ENCODE measurements at places on chromosomes 2 and 18. TPM values are rescaled to one million over a fixed set of nuclear protein-coding genes. Genes with fewer than 3 reads are reported as not detected.

The ITPRIPL1 gene
- 2.6 TPM for total RNA-seq

GRCh38 chr2:9970200-9971044, 18.9 kb downstream of the GRHL1 start:
- peaks cover 58% of the 10 kb centered on the region for H3K4me1 ChIP-seq
- H3K36me3 ChIP-seq: peaks cover 15% of the 10 kb centered on the region
- H3K27me3 ChIP-seq: no peaks in the 10 kb centered on the region
- DNase-seq: no peak
- H3K27ac ChIP-seq: peak overlapping the region; percentile 87

DNA sequence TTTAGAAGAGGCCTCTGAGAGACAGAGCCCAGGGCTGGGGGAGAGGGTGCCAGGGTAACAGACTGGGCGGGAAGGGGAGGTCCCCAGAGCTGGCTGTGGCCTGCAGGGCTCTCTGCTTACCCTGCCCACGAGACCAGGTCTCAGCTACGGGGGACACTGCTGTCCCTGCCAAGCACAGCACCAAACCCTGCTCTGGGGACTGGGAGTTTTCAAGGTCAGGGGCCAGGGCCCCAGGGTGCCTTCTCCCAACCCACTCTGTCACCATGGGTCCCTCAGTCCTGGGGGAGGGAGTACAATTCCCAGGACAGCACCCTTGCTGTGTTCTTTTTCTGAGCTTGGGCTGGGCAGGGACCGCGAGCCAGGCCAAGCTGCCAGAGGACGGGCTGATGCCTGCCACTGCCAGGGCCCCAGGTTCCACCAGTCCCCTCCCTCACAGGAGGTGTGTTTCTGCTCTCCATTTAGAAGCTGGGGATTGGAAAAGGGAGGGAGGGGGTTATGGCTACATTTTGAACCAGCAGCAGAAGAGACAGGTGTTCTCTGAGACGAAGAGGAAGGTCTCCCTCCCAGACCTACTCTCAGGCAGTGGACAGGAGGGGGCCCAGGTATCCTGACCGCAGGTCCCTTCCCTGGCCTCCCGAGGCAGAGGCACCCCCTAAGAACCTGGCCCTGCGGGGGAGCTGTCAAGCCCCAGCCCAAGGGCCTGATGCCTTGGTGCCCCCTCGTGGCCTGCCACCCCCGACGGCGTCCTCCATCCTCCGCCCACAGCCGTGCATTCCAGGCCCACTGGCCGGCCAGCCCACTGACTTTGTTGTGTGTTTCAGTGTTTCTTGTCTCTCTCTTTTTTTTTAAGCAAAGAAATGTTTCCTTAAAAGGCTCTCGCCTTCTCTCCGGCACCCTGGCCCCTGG, 80.4 kb downstream of the TNS1 start:
- peaks cover 89% of the 10 kb centered on the region for H3K4me1 ChIP-seq
- peaks cover 5% of the 10 kb centered on the region for H3K36me3 ChIP-seq
- no peaks in the 10 kb centered on the region for H3K27me3 ChIP-seq
- H3K4me3 ChIP-seq: peak overlapping the region; percentile 6

DNA sequence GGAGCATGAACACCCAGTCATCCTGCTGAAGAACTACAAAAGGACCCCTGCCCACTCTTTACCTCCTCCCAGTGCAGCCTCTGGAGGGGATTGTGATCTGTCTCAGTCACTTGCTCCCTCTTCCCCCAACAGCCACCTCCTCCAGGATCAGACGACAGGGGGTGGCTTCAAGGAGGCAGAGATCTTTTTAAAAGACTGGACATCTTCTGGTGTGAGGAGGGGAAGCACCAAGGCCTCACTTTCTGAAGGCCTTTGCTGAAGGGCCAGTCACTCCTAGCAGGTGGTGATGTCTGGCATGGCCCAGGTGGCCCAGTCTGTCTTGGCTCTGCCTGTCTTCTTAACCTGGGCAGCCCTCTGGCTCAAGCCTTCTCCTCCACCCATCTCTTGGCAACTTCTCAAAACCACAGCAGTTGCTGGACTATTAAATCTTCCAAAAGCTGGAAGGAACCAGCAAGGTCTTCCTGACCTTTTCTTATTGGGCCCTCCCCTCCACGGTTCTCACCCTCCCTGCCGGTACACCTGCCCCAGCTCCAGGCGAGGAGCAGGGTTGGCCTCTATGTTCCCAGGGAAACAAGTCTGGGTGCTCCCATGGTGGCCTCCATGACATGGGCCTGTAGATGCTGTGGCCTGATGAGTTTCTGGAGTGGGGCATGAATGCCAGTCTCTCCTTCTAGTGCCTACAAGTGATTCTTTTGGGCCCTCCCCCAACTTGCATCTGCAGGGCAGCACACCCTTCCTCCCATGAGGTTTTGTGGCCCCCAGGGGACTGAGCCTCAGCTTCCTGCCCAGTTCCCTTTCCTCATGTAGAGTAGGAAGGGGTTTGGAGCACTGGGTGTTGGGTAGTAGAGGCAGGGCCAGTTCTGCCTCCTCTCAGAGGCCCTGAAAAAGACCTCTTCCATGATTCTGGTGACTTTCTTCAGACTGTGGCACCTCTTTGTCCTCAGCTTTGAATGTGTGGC, 5.0 kb upstream of the ATP6V1B1 start:
- no peaks in the 10 kb centered on the region for H3K4me1 ChIP-seq
- no peak overlapping the region for H3K27ac ChIP-seq
- H3K36me3 ChIP-seq: no peaks in the 10 kb centered on the region
- no peak for DNase-seq
- H3K4me3 ChIP-seq: no peak overlapping the region

The DOCK10 gene
- total RNA-seq: 35.4 TPM

The RNU2-63P gene
- not detected for total RNA-seq

DNA sequence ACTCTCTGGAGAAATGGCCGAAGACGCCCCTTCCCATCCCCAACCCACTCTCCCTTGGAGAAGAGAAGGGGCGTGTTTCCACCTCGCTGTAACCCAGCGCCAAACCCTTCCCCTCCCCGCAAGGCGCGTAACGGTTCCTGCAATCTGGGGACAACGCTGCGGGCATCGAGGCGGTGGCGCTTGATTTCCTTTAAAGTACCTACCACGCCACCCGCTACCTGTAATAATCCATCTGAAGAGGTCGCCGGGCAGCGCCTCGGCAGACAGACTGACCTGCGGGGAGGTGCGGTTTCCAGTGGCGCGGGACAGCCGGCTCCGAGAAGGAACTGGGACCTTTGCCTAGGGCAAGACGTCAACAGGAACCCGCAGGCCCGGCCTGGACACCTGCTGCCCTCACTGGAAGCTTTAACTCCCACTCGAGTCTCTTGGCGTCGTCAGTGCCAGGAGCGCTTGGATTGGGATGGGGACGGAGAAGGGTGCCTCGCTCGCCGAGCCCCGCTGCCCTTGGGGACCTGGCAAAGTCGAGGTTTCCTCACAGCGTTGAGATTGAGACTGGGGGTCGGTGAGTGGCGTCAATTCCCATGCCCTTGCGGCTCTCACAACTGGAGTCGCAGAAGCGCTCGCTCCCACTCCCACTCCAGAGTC, at the start of gene CYP1B1:
Gene CYP1B1, minus strand, starts transcription at position 645 of the 645 bp plus-strand sequence. CDS start 763 bp downstream, outside the sequence.
- H3K4me1 ChIP-seq: peaks cover 41% of the 10 kb centered on the region
- peaks cover 20% of the 10 kb centered on the region for H3K27me3 ChIP-seq
- peak; percentile 71 for DNase-seq
- H3K27ac ChIP-seq: peak within 1 kb of the TSS; percentile 93
- H3K4me3 ChIP-seq: peak within 1 kb of the TSS; percentile 76

GRCh38 chr18:3725115-3725514, 275.1 kb downstream of the TGIF1 start:
- no peaks in the 10 kb centered on the region for H3K36me3 ChIP-seq
- H3K27me3 ChIP-seq: no peaks in the 10 kb centered on the region
- H3K4me3 ChIP-seq: no peak overlapping the region
- DNase-seq: no peak

The CRYGC gene
- total RNA-seq: not detected

- no peaks in the 10 kb centered on the region for H3K36me3 ChIP-seq
- H3K27ac ChIP-seq: peak overlapping the region; percentile 29
- no peaks in the 10 kb centered on the region for H3K27me3 ChIP-seq
- H3K4me3 ChIP-seq: no peak overlapping the region
Measured at GRCh38 chr2:152354909-152355308, 19.9 kb downstream of the FMNL2 start.

DNA sequence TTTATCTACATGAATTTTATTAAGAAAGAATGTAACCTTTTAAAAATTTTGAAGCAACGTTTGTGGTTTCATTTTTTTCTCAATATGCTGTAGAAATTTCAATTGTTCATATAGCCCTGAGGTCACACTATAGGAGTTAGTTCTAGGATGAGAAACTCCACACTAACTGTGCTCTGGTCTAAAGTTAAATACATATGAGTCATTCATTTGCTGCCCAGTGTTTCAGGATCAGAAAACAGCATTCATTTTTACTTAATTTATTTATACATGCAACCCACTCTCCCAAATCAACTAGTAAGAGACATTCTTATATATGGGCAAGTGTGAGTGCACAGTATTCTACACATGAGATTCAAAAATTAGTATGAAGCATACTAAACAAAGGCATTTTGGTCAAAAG, 137.9 kb downstream of the DOCK10 start:
- no peaks in the 10 kb centered on the region for H3K36me3 ChIP-seq
- H3K27ac ChIP-seq: no peak overlapping the region
- no peak for DNase-seq
- H3K4me1 ChIP-seq: peaks cover under 1% of the 10 kb centered on the region
- H3K4me3 ChIP-seq: no peak overlapping the region
- no peaks in the 10 kb centered on the region for H3K27me3 ChIP-seq

DNA sequence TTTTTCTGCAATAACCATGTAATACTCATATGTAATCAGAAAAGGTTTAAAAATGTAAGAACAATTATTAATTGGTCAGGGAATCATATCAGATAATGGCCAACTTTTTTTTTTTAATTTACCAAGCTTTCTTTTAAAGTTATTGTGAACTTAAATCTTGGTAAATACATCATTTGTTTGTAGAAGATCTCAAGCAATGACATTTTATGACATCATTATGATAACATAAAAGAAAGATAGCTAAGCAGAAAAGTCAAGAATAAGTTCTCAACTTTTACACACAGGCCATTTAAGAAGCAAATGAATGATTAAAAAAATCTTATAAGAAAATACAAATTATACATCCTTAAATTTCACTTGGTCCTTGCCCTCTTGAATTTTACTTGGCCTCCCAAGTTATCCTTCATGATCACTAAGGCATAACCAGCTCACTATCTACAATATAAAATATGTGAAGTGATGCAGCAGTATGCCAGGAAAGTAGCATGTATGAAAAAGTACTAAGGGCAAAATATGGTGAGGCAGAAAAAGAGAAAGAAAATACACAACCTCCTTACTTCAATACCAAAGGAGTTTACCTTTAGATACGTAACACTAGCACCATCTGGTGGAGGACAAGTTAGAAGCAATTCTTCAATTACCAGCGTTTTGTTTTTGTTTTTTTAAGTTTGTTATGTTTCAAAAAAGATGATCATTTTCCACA, 116.6 kb downstream of the SRBD1 start:
- no peak for DNase-seq
- no peak overlapping the region for H3K27ac ChIP-seq
- no peaks in the 10 kb centered on the region for H3K27me3 ChIP-seq
- no peak overlapping the region for H3K4me3 ChIP-seq
- no peaks in the 10 kb centered on the region for H3K4me1 ChIP-seq
- H3K36me3 ChIP-seq: no peaks in the 10 kb centered on the region

- H3K4me1 ChIP-seq: no peaks in the 10 kb centered on the region
- peaks cover 3% of the 10 kb centered on the region for H3K27me3 ChIP-seq
- H3K36me3 ChIP-seq: no peaks in the 10 kb centered on the region
- no peak for DNase-seq
- H3K4me3 ChIP-seq: no peak overlapping the region
Measured at GRCh38 chr2:108907822-108908712, 81.0 kb downstream of the EDAR start.

GRCh38 chr18:2654928-2655177, 673 bp upstream of the SMCHD1 start:
- peak overlapping the region; percentile 99 for H3K27ac ChIP-seq
- no peaks in the 10 kb centered on the region for H3K27me3 ChIP-seq

The GCA gene
- 8.2 TPM for total RNA-seq

DNA sequence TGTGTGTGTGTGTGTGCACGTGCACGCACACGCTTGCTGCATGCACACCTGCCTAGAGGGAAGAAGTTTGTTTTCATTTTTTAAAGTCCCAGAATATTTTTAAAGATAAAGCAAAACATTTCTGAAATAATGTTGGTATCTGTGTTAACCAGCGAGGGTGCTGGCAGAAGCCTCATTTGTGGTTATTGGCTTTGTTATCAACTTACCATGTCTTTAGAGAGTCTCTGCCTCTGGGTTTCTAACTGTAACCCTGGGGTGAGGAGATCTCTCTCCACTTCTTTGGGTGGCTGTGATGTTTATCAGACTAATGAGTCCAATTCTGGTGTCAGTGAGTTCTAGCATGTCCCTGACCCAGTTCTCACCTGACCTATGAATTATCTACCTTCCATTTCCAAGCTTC, 927.6 kb upstream of the FANCL start:
- H3K36me3 ChIP-seq: no peaks in the 10 kb centered on the region
- no peak overlapping the region for H3K4me3 ChIP-seq
- H3K27me3 ChIP-seq: no peaks in the 10 kb centered on the region
- no peaks in the 10 kb centered on the region for H3K4me1 ChIP-seq
- DNase-seq: no peak
